ENCODE measurements at places on chromosomes 11 and 22.

DNA sequence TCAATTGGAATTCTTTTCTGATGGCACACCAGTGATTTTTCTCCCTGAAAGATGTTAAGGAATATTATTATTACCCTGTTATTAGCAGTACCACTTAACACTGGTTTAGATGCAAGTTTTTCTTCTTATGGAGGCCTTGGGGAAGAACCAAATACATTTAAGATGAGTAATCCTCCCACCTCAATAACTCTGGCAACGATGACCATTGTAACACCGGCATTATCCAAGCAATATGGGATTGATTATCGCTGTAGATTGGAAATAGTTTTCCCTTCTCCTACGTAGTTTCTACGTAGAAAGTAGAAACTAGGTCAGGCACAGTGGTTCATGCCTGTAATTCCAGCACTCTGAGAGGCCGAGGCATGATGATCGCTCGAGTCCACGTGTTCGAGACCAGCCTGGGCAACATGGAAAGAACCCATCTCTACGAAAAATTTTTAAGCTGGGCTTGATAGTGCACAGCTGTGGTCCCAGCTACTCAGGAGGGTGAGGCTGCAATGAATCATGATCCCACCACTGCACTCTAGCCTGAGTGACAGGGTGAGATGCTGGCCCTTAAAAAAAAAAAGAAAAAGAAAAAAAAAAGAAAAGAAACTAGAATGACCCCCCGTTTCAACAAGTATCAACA, 45.5 kb downstream of the PACSIN2 start:
- no peak for DNase-seq

DNA sequence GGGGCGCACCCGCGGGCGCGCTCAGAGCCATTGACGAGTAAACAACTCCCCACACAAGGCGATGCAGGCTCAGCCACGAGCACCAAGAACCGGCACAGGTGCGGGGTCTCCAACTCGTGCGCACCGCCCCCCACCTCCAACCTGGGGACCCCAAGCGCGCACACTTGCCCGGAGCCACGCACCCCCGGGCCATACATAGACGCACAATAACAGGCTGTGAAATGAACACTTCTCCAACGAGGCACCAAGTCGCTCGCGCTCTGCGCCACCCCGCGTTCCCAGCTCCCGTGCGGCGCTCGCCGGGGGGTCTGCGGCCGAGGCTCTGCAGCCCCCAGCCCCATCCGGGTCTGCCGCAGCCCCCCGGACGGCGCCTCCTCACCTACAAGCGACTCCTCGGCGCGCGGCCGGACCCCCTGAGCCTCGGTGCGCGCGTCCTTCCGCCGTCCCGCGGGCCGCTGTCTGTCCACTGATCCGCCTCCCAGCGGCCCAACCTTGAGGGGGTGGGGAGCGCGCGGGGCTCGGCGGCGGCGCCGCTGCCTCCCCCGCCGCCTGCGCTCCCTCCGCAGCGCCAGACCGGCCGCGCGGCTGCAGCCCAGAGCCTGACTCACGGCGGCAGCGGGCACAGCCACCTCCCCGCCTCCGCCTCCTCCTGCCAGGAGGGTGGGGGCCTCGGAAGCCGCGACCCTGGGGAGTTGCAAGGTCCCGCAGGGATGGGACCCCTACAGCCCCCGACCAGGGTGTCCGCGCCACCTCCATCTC, 1.6 kb downstream of the IFITM10 start:
- no peak for DNase-seq

DNA sequence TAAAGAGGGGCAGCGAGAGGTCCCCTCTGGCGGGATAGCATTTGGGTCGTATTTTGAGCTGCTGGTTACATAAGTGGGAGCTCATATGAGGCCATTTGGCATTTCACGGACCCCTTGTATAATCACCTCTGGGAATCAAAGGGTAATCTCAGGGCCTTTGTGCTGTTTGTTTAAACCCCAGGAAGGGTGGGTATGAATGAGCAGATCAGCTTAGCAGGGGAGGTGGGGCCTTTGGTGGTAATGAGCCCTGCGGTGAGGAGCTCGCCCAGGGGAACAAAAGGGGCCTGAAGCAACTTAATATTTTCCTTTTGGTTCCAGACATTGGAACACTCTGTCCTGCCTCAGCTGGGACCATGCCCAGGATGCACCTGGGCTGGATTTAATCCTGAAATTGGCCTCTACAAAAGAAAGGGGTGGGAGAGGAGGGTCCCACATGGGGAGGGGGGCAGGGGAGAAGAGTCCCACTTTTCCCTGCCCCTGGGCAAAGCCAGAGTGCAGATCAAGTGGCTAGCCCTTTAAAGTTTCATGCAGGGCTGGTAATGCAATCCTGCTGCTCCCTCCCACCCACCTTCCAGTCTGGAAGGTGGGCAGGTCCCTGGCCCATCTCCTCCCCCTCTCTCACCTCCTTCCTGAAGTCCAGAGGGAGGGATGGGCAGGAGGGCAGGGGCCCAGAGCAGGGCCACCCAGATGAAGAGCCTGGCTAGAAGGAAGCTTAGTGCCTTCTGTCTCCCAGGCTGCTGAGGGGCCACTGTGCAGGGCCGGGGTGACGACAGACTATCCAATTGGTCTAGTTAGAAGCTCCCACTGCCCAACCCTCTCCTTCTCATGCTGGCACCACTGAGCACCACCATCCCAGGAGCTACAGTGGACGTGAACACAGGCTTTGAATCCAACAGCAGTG, 10.5 kb downstream of the TSKU start:
- DNase-seq = no peak

DNA sequence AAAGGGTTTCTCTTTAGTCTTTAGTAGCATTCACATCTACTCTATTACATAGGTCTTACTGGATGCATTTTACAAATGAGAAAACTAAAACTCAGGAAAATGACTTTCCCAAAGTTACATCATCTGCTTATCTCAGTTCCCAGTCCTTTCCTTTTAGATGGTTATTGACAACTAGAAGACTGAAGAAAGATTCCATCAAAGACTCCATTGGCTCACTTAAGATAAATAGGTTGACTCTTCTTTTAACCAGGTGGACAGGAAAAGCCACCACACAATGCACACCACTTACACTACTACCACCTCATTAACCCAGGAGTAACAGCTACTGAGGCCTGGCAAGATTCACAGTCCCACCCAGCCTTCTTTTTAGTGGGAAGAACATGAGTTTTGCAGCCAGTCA, 123.6 kb downstream of the TRIM44 start:
- no peak for DNase-seq

GRCh38 chr11:13140028-13140870, 131.1 kb downstream of the RASSF10 start:
- no peak for DNase-seq

- DNase-seq = no peak
These were observed 35.1 kb downstream of the MTMR2 start for GRCh38 chr11:95888852-95889251.

GRCh38 chr22:50269970-50270665, at the start of gene MAPK11:
Gene MAPK11, minus strand, starts transcription at chr22:50270380. Its CDS starts 88 bp downstream, at chr22:50270292.
- peak; percentile 86 for DNase-seq

- no peak for DNase-seq
These were observed 31.8 kb downstream of the FEZ1 start for GRCh38 chr11:125464270-125464662.

DNA sequence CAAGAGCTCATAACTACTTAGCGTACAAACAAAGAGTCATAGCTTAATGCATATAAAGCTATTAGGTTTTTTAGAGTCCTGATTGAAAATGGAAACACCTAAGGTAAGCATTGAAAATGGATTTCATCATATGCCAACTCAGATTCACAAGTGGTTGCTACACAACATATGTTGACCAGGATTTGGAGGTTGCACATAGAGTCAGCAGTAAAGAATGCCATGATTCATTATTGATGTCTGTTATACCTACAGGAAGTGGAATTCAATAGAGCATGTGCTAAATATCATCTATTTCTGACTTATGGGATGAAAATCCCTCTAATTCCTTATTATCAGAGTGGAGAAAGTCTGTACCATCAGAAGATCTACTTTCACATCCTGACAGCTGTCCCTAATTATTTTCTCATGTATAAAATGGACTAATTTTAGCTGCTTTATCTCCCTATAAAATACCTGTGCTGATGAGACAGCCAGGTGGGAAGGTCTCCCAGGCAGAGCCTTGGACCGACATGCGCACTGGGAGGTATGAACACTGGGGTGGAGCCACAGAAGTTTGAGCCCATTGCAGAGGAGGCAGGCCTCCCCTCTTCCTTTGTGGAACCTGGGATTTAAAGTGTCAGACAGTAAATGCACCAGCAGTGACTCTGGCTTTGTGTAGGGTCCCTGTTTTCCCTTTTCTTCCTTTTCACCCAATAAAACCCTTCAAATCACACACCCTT, 204.2 kb downstream of the AASDHPPT start:
- no peak for DNase-seq

GRCh38 chr22:50190182-50190940, 4.6 kb downstream of the TRABD start:
- DNase-seq = peak; percentile 81

GRCh38 chr11:61484541-61484940, 24.0 kb upstream of the LRRC10B start:
- no peak for DNase-seq

- no peak for DNase-seq
These were observed 5.6 kb downstream of the APOL6 start for GRCh38 chr22:35653824-35654223.

GRCh38 chr11:78425399-78426070, 7.9 kb upstream of the GAB2 start:
- no peak for DNase-seq

DNA sequence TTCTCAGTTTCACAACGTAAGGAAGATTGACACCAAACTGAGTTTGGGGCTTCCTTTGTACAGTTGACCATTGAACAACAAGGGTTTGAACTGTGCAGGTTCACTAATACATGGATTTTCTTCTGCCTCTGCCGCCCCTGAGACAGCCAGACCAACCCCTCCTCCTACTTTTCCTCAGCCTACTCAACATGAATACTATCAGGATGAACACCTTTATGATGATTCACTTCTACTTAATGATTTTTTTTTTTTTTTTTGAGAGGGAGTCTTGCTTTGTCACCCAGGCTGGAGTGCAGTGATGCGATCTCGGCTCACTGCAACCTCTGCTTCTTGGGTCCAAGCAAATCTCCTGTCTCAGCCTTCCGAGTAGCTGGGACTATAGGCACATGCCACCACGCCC, 14.6 kb downstream of the RBM4 start:
- no peak for DNase-seq

- DNase-seq = peak; percentile 92
These were observed 16.3 kb downstream of the DGKZ start for GRCh38 chr11:46363455-46364005.

DNA sequence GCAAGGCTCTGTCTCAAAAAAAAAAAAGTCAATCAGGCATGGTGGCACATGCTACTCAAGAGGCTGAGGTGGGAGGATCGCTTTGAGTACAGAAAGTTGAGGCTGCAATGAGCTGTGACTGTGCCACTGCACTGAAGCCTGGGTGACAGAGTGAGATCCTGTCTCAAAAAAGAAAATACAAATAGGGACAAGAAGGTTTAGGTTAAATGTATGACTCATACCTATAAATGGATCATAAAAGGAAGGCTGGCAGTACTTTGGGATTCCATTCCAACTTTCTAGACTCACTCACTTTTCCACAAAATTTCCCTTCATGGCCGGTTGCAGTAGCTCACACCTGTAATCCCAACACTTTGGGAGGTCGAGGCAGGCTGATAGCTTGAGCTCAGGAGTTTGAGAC, 25.6 kb upstream of the OSBP start:
- DNase-seq = no peak

- no peak for DNase-seq
These were observed 15.1 kb downstream of the CRELD2 start for GRCh38 chr22:49933236-49934159.

GRCh38 chr11:87778357-87778756, 396.9 kb downstream of the RAB38 start:
- no peak for DNase-seq

DNA sequence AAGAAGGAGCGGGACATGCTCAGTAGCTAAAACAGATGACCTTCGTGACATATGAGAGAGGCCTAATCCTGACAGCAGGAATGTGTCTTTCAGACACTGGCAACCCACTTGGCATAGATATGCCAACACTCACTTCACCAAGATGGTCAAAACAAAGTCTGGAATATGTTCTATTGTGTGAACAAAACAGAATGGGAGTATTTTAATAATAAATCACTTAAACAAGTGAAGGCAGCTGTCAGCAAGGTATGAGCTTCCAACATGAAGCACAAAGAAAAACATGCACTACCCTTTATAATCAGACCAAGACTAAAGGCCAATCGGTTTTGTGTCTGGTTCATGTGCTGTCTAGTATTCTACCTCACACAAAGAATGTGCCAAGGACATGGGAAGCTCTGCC, 23.1 kb downstream of the CCDC34 start:
- no peak for DNase-seq

DNA sequence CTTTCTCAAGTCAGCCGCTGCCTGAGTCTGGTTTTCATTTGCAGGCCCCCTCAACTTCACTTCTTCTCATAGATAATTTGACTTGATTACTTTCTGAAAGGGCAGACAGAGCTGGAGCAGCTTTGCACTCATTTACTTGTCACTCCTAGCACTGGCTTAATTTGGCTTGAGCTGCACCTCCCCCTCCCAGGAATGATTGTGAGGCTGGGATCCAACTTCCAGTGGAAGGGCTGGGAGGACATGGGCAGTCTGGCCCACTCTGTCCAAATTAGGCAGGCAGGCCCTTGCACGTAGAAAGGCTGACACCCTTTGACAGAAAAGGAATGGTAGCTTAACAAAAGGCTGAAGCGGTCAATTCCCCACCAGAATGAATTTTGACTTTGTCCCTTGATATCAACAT, 453.9 kb downstream of the ETS1 start:
- no peak for DNase-seq

DNA sequence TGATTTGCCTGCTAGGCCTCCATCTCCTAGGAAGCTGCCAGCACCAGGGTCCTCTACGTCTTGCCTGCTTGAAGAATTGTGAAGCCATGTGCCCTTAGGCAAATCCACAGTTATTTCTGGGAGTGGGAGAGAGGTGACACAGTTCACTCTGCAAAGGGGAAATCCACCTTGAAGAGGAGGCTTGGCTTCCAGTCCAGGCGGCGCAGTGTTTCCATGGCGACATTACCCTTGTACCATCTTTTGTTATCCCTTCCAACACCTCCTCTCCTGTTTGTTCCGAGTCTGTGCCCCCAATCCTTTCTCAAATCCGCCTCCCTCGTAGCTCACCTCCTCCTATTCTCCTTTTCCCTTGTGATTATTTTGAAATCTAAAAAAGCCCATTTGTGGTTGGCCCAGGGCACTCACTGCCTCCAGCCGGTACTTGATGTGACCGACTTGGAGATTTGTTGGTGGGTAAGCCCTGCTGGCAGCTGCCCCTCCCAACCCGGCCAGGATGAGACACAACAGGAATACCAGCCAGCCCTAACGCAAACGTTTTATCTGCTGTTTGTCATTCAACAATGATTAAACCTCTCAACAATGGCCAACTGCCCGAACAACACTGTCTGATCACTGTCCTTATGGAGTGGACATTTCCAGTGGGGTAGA, 18.4 kb downstream of the SYT13 start:
- no peak for DNase-seq

DNA sequence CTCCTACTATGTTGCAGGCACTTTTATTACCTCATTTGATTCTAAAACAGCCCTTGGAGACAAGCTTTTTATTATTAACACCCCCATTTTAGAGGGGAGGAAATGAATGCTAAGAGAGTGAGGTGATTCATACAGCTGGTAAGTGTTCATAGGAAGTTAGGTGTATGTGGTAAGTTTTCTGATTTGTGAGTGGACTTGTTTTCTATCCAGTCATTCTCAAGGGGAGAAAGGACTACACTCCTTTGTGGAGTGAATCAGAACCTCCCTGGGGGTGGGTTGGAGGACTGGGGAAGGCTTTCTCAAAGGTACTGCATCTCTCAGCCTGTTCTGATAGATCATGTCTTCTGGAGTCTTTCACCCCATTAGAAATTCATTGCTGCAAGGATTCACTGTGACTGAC, 23.5 kb downstream of the PKNOX2 start:
- DNase-seq = no peak
